A549 treated with AZD2906 at 1 μM for 4 hours (cell line): ENCODE measurements at places on chromosomes 5 and 9. TPM values are rescaled to one million over a fixed set of nuclear protein-coding genes. Genes with fewer than 3 reads are reported as not detected.

Gene HTR4
- not detected in 5 replicates for total RNA-seq

Gene CENPK
- total RNA-seq = 24.2 to 31.2 TPM (median 25.5 TPM) in 5 replicates

Gene TMC1
- total RNA-seq = 0.02 to 0.10 TPM (median 0.07 TPM) in 4 of 5 replicates, not detected in the other

Gene SLC4A9
- total RNA-seq = 0.02 to 0.03 TPM in 2 of 5 replicates, not detected in the others
